CD4-positive, alpha-beta T cell treated with Interleukin-17A for 4 hours (primary cell): ENCODE measurements at places on chromosomes 1 and 21.

DNA sequence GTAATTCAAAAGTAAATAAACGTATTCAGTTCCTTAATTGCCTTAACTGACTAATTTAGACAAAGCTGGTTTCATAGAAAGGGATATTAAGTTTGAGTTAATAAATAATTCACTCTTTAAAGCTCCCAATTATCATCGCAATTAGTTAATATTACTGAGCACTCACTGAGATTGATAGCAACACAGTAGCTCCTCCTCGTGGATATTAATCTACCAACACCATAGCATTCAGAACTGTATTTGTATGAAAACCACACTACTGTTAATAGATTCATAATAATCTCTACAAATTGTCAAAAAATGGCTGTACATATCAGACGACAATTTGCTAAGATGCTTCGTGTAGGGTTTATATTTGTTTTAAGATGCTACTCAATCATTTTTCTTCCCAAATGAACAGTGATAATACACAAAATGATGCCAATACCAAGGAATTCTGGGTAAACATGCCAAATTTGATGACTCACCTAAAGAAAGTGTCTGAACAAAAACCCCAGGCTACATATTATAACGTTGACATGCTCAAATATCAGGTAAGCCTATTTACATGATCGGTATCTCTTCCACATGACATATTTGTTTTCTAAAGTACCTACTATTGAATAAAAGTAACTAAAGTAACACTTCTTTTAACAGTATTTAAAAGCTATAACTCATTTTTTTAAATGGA lies 18.8 kb upstream of the DYNLT5 start:
- no peak for DNase-seq

DNA sequence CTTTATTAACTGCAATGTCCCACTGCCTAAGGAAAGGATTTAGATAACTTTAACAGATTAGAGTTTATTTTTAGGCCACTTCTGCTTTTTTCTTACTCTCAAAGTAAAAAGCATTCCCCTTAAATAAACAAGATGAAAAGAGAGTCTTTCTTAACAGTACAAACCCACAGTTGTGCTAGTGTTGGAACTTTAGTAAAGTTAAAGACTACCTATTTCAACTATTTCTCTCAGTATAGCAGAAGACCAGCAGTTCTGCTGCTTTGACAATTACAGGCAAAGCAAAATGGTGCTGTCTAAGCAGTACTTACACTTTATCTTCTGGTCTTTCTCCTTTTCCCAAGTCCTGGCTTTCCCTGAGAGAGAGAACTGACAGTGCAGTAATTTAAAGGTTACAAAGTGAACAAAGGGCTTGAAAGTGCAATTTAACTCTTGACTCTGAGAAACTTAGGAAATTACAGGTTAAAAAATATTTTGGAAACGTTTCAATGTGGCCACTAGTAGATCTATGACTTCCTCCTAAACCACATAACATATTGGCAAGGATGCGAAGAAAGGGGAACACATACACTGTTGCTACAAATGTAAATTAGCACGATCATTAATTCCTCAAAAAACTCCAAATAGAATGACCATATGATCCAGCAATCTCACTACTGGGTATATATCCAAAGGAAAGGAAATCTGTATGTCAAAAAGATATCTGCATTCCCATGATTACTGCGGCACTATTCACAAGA lies 135.4 kb upstream of the POGK start:
- DNase-seq, result no peak

DNA sequence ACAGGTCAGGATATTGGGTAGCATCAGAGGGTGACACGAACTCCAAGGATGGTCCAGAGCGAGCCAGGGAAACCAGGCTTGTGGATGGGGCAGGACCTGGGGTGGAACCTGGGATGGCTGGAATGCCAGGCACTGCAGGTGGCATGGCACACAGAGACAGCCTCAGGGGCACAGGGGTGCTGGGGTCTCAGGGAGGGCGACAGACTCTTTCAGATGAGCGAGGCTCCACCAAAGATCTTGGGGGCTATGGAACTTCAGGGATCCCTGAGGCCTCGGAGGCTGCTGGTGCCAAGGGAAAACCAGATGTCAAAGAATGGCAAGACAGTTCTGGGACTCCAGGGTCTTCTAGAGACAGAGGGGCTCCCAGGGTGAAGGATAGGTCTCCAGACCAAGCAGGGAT lies 21.4 kb downstream of the IGFN1 start:
- no peak for DNase-seq

DNA sequence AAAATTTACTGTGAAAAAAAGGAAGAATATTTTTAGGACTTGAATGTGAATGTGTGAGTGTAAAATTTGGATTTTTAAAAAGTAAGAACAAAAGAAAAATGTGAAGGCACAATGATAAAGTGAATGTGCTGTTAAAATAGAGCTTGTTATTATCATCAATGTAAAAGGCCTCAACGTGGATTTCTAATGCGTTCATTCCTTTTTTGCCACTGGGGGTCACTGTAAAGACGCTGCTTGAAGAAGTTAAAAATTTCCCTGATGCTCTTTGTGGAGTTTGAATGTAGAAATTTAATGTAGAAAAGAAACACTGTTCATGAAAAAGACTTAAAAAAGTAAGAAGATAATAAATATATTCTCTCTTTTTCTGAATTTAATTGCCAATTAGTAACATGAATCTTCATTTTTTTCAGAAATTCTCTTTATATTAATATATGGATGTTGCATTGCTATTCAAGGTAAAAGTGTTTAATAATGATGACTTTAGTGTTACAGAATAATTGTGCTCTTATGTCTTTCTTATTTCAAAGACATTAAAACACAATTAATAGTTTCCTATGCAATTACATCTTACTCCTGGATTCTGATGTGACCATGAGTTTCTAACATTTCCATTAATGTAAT lies 161.5 kb downstream of the DNM3 start:
- peak; percentile 44 for DNase-seq

DNA sequence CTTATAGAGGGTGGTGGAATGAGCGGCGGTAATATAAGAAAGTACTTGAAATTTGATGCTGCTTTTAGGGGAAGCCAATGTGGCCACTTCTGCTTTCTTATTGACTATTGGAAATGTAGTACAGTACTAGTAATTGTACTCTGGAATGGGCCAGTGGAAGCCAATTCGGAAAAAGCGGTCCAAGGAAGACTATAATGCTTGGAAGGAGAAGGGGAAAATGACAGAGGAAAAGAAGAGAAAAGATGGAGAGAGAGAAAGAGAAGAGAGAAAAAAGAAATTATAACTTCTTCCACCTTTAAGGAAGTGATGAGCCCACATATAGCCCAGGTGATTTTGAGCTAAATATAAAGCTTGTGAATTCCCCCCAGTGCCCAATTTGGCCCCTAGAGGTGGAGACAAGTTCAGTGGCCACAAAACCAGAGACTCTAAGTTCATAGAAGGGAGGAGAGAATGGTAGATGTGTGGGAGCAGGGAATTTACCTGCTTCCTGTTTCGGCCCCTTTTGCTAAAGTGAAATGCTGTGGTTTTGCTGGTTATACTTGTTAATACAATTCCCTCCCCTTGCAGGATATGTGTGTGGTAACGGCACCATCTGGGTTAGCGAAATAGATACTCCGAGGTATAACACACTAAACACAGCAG lies 35.7 kb upstream of the DUSP10 start:
- peak; percentile 23 for DNase-seq

- no peak for DNase-seq
Measured at GRCh38 chr1:185735701-185736064, 1.5 kb downstream of the HMCN1 start.

DNA sequence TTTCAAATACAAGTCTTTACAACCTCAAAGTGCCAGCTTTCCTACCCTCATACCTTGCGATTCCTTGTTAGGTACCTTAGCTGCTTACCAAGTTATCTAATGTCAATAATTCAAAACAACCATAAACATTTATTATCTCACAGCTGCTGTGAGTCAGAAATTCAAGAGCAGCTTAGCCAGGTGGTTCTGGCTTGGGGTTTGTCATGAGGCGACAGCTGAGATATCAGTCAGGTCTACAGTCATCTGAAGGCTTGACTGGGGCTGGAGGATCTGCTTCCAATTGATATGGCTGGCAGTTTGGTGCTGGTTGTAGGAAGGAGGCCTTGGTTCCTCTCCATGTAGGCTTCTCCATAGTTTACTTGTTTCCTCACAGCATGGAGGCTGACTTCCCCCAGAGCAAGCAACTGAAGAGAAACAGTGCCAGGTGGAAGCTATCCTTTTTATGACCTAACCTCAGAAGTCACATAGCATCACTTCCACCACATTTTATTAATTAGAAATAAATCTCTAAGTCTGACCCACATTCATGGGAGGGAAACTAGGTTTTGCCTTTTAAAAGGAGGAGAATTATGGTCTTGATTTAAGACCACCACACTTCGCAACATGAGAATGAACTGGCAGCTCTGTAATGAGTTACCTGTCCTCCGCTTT lies 103.3 kb upstream of the FGGY start:
- no peak for DNase-seq

DNA sequence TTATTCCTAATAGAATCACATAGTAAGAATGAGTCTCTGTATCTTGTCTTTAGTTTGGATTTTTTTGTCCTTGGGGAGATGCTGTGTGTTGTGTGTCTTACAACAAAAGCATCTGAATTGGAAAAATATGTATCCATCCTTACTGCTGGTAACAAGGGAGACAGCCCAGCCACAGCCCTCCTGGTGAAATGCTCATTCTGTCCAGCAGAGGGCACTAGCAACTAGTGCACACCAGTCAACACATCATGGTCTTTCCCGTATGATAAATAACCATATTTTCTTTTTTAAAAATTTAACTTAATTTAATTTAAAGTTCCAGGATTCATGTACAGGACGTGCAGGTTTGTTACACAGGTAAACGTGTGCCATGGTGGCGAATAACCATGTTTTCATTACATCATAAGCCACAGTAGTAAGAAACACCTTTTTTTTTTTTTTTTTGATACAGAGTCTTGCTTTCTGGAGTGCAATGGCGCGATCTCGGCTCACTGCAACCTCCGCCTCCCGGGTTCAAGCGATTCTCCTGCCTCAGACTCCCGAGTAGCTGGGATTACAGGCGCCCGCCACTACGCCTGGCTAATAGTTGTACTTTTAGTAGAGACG lies 245.1 kb downstream of the PTBP2 start:
- peak; percentile 73 for DNase-seq

DNA sequence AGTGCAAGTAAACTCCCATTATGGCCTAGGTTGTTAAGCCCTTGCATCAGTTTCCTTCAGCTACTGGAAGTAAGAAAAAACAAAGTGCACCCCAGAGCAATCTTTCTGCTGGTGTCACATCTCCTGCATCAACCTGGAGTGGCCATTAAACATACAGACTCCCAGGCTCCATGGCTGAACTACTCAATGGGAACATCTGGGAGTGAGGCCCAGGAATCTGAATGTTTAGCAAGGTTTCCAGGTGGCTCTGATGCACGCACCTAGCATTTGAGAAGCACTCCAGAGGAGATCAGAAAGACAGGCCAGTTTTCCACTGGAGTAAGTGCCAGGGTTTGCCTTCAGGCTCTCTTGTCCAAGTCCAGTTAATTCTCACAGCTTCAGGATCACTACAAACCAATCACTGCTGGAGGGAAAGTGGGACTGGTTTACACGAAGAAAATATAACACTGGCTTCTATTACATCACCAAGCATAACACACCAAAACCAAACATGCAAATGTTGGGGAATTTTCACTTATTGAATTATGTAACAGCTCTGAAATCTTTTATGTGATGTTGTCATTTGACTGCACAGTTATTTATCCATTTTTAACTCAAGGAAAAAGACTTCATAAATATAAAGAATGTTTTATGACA lies 22.3 kb upstream of the ABCA4 start:
- DNase-seq, result no peak

DNA sequence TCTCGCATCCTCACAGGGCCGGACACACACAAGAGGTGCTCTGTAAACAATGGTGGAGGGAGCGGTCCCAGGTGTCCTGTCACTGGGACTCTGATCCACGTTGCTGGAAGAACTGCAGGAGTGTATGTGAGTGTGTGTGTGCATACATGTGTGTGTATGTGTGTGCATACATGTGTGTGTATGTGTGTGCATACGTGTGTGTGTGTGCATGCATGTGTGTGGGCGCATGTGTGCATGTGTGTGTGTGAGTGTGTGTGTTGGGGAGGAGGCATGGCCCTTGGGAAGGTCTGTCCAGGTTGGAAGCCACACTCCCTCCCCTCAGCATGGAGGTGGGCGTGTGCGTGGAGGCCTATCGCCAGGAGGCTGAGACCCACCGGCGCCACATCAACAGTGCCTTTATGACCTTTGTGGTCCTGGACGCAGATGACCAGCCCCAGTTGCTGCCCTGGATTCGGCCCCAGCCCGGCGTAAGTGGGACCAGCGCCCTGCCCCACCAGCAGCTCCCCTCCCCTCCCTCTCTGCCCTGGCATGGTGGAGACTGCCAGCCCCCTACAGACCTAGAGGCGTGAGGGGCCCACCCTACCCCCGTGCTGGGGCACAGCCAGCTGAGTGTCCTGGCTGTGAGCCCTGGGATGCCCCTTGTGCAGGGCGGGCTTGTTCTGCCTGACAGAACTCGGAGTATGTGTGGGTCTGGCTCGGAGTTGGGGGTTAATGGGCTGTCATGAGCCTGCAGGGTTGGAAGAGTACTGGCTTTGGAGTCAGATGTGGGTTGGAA lies 22.2 kb downstream of the FAM151A start:
- DNase-seq, result no peak

- DNase-seq, result no peak
Measured at GRCh38 chr1:208156741-208157140, 87.4 kb downstream of the PLXNA2 start.

DNA sequence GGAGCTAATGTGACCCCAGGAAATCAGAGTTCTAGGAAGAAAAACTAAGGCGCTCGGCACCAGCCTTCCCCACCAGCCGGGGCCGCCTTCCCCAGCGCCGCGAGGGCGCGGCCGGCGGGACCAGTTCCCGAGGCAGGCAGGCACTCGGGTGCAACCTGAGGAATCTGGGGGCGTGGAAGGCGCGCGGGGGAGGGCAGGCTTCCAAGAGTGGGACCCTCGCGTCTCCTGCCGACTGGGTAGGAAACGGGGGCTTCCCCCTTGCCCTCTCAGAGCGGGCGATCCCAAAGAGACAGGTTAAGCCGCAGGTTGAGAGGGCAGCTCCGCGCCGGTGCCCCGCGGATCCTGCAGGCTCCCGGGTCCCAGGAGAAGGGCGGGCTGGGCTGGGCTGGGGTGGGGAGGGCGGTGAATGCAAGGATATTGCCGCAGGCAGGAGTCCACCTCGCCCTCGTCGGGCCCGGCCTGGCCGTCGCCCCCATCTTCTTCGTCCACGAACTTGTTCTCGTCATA lies 431 bp downstream of the ARPC5 start:
- DNase-seq, result peak; percentile 26

GRCh38 chr1:213693864-213694263 lies 293.9 kb upstream of the PROX1 start:
- DNase-seq, result no peak
